ENCODE measurements at places on chromosomes 2 and 18.
A peak's percentile ranks its signal among the peaks of the same experiment; 100 is the strongest.

- DNase-seq: no peak
These were observed 158.0 kb downstream of the RAPGEF4 start for GRCh38 chr2:172893671-172894070.

- DNase-seq: no peak
These were observed 2.1 kb upstream of the TRIB2 start for GRCh38 chr2:12714391-12715221.

- no peak for DNase-seq
These were observed 376 bp downstream of the NDUFA10 start for GRCh38 chr2:240024766-240025165.

DNA sequence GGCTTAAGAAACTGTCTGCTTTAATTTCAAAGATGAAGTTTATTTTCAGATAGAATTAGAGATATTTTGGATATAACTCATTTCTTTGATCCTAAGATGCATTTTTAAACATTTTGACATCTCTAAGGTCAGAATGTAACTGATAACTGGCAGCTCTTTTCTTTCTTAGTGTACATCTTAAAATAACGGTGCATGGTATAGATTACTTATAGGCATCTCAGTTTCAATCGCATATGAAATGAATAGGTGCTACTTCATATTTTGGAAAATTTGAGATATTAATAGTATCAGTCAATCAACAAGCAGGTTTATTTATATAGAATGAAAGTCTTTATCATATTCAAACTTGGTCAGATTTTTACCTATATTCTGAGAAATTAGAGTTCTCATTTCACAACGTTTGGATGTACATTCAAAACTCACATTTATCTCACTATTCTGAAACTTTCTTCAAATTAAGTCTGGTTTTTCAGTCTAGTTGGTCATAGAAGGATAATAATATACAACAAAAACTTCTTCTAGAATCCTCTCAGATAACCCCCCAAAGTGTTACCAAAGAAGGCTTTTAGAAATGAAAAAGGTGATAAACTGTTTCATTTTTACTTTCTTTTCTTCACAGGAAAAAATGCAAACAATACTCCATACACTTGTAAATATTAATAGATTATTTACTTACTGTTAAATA, 122.8 kb upstream of the WDSUB1 start:
- DNase-seq: no peak

- DNase-seq: no peak
These were observed 136.4 kb downstream of the USP34 start for GRCh38 chr2:61334466-61334865.

DNA sequence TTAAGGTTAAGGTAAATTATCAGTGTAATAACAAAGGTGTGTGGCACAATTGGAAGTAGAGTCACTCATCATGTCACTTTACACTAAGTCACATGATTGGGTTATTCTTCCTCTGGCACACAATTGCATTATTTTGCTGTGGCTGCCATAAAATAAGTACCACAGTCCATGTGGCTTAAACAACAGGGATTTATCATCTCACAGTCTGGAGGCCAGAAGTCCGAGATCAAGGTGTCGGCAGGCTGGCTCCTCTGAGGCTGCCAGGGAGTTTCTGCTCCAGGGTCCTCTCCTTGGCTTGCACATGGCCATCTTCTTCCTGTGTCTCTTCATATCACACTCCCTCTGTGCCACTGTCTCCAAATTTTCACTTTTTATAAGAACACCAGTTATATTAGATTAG, 421.2 kb downstream of the CMPK2 start:
- no peak for DNase-seq

GRCh38 chr2:1771626-1772280, 27.4 kb upstream of the PXDN start:
- no peak for DNase-seq

DNA sequence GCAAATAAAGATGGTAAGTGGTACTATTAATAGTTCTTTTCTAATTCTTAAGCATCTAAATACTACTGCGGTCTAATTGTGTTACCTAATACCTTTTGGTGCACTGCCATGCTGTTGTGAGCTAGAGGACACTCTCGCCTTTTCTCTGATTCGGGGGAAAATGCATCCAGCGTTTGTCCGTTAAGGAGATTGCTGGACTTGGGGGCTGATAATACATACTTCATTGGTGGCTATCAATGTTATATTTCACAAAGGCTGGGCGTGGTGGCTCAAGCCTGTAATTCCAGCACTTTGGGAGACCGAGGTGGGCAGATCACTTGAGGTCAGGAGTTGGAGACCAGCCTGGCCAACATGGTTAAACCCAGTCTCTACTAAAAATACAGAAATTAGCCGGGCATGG, 141.7 kb upstream of the TWIST2 start:
- DNase-seq: no peak

DNA sequence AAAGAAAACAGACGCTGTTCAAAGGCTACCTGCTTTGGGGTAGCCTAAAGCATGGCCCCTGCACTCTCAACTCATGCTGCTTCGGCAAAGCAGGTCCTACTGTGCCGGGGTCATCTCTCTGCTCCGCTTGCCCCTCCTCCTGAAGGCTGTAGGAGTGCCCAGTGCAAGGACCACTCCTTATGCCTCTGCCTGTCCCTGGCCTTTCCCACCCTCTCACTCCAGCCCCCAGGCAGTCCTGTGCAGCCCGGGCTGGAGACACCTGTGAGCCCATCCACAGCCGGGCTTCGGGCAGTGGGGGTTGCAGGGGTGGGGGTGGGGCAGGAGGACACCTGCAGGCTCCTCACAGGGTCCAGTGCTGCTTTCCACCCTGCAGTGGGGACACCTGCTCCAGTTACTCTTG, 69.1 kb downstream of the ACKR3 start:
- DNase-seq: no peak

GRCh38 chr2:98907966-98908905, 27.8 kb downstream of the CRACDL start:
- DNase-seq: no peak

DNA sequence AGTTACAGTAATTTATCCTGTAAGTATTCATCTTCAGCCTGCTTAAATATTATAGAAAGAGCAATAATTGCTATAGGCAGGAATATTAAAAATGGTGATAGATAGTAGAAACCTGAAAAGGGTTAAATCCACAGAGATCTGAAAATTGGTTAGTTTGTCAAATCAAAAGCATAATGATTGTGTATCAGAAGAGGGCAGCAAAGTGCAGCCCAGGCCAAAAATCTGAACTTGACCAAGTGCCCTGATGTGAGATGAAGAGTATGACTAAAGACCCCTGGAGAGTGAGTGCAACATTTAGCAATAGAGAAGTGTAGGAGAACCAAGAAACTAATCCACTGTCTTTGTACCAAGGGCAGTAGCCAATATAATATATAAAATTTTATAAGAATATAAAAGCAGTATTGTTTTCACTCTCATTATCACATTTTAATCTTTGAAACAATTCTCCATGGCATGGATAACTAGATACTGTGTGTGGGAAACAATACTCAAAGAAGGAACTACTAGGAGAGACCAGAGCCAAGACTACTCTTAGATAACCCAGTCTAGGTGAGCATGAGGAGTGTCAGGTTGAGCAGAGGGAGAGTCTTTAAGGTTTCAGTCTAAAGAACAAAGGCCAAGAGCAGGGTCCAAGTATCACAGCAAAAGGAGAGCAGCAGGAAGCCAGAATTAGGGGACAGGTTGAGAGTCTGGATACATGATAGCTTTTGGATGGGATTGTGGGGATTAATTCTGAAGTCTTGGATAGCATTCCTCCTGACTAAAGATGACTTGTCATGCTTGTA, 148.7 kb downstream of the CALCRL start:
- DNase-seq: no peak

DNA sequence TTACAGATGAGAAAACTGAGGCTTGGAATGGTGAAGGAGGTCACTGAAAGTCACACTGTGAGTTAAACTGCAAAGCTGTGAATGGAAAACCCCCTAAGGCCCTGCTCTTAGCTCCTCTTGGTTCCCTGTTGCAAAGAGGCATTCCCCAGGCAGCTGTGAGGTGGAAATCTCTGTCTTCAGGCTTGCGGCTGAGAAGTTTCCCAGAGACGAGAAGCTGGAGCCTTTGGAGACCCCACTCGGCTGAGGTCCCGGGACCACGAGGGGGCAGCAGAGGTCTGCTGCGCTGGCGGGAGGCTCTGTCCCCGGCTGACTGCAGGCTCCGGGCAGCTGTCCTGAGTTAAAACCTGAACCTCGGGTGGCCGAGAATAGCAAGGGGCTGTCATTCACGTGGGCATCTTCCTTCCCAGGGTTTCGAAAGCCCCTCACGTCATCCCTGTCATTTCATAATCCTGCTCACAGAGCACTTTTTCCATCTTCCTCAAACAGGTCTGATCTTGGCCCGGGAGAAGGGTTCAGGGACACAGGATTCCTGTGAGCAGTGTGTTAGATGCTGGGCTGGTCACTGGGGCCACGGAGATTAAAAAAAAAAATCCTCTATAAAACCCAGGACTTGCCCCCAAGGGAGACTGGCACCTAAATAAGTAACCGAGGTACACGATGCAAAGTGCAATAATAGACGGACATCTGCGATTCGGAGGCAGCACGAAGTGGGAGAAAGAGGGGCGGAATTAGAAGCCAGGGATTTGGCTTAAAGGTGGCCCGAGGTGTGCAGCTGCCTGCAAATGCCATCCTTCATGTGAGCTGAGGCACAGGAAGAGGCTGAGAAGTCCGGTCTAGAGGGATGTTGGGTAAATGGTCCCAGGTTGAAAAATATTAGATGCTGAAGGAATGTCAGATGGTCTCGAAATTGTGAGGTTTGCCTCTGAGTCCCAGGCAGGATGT, 24.6 kb upstream of the ATOH8 start:
- DNase-seq: no peak

GRCh38 chr2:219566640-219567039, 4.7 kb downstream of the OBSL1 start:
- DNase-seq: no peak

DNA sequence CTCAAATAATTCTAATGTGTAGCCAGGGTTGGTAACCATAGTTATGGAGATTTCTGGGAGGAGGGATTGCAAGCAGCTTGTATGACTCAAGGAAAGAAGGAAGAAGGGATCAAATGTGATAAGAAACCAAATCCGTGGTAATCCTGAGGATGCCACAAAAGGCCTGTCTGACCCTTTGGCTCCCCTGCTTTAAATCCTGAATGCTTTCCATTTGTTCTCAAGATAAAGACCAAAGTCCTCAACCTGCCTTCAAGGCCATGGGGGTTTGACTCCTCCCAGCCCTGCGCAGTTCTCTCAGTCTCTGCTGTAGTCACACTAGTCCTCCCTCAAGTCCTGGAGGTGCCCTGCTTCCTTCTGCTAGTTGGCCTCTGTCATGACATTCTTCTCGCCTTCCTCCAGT, 74.0 kb downstream of the SUMO1 start:
- no peak for DNase-seq

DNA sequence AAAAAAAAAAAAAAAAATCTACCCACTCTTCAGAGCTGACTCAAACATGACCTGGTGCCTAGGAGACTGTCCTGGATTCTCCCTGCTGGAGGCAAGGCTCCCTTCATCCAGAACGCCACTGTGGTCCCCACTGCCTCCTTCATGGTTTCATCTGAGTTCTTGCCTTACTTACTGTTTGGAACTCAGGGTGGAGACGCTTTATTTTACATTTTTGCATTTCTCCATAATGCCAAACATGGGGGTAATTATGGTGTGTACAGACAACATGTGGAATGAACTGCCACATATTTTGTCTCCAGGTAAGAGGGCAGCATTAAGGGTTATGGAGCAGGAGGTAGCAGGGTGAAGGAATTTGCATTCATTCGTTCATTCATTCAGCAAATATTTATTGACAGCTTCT, 154.0 kb upstream of the MSH6 start:
- no peak for DNase-seq

- no peak for DNase-seq
These were observed 294.5 kb downstream of the NR4A2 start for GRCh38 chr2:156038021-156038420.

GRCh38 chr2:234483568-234484251, 13.2 kb downstream of the ARL4C start:
- DNase-seq: no peak

GRCh38 chr2:112749755-112750559, 14.5 kb downstream of the CKAP2L start:
- DNase-seq: peak; percentile 16

- DNase-seq: no peak
These were observed 2.1 kb downstream of the HK2 start for GRCh38 chr2:74835831-74836674.

GRCh38 chr2:9032536-9033255, 29.2 kb upstream of the MBOAT2 start:
- DNase-seq: no peak

- DNase-seq: no peak
These were observed 88.9 kb upstream of the PMAIP1 start for GRCh38 chr18:59810735-59811520.

DNA sequence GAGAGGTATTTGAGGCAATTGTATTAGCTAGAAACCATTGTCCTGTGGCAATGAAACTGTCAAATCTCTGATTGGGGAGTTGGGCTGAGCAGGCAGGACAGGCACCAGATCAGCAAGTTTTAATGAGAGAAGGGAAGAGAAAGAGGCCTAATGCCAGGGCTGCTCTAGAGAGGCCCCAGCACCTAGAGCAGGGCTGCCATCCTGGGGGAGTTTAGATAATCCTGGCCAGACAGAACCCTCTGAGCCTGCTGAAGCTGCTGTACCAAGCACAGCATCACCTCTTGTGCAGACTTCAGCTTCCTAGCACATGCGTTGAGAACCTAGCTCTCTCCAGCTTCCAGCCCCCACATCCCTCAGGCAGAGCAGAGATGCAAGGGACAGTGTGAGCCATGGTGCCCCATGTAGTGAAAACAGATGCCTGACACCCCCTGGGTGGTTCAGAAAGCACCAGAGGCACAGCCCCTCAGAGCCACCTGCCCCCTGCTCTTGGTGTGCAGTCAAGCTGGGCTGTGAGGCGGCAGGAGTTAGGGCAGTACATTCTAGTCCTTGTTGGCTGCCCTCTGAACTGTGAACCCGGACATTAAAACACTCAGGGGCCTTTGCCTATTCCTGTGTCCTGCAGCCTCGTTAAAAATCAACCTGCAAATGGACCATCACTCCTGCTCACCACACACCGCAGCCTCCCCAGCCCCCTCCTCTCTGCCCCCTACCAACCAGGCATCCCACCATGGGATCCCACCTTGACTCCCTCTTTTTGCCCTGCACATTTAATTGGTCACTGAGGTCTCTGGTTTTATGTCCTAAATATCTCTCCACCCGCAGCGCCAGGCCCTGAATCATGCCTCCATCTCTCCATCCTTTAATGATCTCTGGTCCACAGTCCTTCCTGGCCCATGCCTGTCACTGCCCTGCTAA, 52.7 kb downstream of the ADD2 start:
- DNase-seq: no peak

DNA sequence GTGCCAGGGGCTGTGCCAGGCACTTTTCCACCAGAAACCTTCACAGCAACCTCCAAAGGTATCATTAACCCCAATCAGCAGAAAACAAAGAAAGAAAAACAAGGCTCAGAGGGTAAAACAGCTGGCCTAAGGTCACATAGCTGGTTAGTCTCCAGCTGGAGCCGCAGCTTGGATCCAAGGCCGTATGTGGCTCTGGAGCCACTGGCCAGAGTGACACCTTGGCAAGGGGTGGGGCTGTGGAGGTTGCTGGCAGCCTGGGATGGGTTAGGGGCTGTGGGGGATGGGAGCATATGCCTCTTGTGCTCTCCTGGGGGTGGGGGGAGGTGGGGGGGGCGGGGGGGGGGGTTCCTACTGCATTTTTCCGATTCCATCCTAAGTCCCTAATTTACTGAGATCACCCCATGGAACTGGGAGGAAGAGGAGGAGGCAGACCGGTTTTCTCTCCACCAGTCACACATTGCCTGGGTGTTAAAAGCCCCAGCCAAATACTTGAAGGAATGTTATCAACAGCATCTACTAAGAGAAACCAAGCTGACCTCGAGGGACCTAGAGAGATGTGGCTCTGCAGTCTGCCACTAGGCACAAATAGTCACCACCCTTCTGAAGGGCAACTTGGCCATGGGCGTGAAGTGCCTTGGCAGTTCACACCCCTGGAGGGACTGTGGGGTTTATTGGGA, 8.0 kb downstream of the HAAO start:
- DNase-seq: no peak

- no peak for DNase-seq
These were observed 51.8 kb downstream of the PKDCC start for GRCh38 chr2:42099438-42100173.
